Activated T-helper 1 cell treated with anti-CD3 and anti-CD28 coated beads, Interleukin-12 subunit alpha, Interleukin-12 subunit beta, Interleukin-2, Interleukin-4 antibody, amounts not matched to agents 30 ng/mL and 10 ng/mL and 1 ng/mL, durations not matched to agents 14 hours and 24 hours and 36 hours (primary cell): ENCODE measurements at places on chromosomes 12 and 14. TPM values are rescaled to one million over a fixed set of nuclear protein-coding genes. Genes with fewer than 3 reads are reported as not detected.

DNA sequence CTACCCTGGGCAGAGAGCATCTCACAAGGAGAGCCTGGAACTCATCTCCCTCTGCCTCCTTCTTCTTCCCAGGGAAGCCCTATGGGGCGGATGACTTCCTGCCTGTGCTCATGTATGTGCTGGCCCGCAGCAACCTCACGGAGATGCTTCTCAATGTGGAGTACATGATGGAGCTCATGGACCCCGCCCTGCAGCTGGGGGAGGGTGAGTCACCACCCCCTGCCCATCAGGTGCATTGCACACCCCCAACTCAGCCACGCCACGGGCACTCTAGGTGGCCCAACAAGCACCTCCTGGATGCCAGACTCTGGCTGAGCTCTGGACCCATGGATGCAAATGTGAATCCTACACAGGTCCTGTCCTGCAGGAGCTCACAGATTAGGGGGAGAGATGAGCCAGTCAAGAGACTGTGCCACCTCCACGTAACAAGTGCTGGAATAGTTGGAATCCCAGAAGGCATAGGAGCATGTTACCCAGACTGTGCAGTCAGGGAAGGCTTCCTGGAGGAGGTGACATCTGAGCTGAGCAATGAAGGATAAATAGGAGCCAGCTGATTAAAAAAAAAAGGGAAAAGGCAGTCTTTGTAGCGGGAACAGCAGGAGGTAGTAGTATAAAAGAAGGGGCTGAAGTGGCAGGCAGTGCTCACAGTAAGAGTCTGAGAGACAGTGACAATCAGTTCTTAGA, 71.9 kb downstream of the LGMN start:
- no peak for DNase-seq

GRCh38 chr12:63945777-63946176, 101.3 kb downstream of the SRGAP1 start:
- DNase-seq, result no peak

DNA sequence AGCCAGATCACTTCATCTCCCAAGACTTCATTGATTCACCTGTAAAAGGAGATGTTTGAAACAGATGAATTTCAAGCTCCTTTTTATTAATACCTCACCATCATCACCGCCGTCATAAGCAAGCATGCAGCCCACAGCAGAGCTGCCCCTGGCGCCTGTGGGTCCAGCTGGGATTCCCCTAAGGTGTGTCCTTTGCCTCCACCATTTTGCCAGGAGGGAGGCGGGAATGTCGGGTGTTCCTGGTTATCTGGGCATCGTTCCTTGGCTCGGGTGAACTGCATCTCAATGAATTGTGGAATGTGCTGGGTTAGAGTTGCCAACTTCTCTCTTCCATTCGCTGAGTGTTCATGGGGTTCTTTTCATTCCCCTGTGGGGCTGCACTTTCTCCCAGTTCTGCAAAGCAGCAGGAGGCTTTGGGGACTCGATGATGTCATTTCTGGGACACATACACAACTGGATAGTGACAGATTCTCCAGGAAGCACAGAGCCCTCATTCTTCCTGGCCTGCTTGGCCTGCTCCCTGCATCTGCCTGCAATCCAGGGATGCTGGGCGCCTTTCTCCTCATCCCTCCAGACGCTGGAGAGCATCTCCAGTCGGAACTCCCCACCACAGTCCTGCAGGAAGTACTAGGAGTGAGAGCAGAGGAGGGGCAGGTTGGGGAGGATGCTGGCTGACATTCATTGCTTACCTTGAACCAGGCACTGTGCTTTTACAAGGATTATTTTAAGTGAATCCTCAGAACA, 10.1 kb downstream of the CCND2 start:
- DNase-seq, result no peak

- DNase-seq, result no peak
These were observed 328.1 kb downstream of the BTG1 start for GRCh38 chr12:91817517-91817916.

Gene MYO1A
- 1.1 and 2.6 TPM in 2 replicates for total RNA-seq

DNA sequence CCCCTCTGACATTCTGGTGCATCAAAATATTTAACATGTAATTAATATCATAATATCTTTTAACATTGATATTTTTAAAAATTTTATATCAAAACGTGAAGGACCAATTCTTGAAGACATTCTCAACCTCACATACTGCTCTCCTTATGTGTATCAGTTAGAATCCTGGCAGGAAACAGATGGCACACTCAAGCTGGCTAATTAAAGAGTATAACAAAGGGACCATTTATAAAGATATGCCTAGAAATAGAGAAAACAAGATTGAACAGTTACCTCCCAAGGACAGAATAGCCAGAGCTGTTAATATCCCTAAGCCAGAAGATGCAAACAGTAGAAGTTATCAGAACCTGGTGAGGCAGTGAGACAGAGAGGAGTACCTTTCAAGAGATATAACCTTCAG, 368.7 kb downstream of the NELL2 start:
- no peak for DNase-seq

DNA sequence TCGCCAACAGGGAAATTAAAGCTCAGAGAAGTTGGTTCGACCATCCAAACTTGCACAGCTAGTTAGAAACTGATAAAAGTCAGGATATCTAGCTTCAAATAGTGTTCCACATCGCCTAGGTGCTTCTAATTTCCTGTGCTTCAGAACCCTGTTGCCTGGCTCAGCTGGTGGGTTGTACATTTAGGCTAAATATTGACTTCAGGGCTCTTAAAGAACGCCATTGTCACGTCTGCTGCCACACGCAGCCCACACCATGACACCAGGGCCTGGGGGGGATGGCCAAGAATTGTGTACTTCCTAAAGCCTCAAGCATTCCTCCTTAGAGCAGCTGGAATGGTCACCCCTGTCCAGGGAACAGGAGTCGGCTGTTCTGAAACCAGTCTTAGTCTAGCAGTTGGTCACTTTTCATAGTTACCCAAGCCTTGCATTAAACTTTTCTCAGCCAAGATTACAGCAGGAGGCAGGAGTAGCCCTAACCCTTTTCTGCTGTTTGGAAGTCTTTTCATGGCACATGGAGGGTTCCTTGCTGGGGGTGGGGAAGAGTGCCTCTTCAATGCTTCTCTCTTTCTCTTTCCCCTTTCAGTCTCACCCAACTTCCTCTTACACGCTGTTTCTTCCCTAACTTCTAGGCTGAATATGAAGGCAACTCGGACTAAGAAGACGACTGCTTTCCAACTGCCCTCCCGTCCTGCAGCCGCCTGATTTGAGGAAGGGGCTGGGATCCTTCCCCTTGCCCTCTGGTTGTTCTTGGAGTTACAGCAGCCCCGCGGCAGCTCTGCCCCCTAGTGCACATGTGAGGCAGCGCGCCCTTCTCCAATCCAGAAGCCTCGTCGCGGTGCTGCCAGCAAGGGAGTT, 17.1 kb downstream of the FOS start:
- DNase-seq, result peak; percentile 71

DNA sequence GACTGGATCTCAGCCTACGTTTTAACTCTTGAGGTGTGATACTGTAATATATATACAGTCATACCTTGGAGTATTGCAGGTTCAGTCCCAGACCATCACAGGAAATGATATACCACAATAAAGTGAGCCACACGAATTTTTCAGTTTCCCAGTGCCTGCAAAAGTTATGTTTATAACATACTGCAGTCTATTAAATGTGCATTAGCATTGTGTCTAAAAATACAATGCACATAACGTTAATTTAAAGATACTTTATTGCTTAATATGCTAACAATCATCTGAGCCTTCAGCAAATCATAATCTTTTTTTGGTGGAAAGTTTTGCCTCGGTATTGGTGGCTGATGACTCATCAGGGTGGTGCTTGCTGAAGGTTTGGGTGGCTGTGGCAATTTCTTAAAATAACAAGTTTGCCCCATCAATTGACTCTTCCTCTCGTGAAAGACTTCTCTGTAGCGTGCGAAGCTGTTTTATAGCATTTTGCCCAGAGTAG, 18.9 kb downstream of the PYROXD1 start:
- DNase-seq, result peak; percentile 54

- no peak for DNase-seq
These were observed 734.2 kb downstream of the MED13L start for GRCh38 chr12:115543269-115543668.

GRCh38 chr12:67966560-67966959, 22.7 kb upstream of the IFNG-AS1 start:
- no peak for DNase-seq

Gene RIPK3
- total RNA-seq, result 14.3 and 14.5 TPM in 2 replicates

GRCh38 chr14:104651876-104652260, 37.5 kb upstream of the INF2 start:
- no peak for DNase-seq

Gene PIANP
- total RNA-seq, result 0.07 and 0.08 TPM in 2 replicates

DNA sequence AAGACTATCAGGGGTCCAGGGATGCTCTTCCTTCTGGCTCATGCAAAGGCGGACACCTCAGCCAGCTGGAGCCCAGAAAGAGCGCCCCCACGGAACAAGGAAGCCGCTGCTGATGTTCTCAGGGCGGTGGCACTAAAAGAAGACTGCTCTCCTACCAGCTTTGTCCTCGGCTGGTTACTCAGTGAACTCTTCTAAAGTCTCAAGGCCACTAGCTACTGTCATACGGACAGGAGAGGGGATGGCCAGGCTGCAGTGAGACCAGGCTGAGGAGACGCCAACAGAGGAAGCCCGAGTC, 59.6 kb downstream of the CCDC88C start:
- DNase-seq, result no peak

DNA sequence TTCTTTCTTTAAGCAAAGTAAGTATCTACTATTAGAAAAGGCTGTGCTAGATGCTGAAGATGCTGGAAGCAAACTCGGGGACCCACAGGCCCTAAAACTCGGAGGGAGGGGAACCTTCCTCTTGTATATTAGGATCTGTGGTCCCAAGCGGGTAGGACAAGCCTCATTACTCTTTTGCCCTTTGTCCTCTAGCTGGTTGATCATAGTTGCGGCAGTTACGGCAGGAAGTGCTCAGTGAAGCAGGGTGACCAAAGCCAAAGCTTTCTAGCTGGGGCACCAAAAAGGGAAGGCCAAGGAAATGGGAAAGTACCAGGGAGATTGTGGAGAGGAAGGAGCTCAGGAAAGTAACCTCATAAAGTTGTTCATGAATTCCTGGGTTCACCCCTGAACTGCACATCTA, 76.3 kb downstream of the SCFD1 start:
- no peak for DNase-seq

- DNase-seq, result no peak
These were observed 19.4 kb upstream of the PARP11 start for GRCh38 chr12:3892631-3893030.

Gene CLEC1A
- not detected in 2 replicates for total RNA-seq

GRCh38 chr12:66638666-66639065, 40.2 kb downstream of the GRIP1 start:
- no peak for DNase-seq

DNA sequence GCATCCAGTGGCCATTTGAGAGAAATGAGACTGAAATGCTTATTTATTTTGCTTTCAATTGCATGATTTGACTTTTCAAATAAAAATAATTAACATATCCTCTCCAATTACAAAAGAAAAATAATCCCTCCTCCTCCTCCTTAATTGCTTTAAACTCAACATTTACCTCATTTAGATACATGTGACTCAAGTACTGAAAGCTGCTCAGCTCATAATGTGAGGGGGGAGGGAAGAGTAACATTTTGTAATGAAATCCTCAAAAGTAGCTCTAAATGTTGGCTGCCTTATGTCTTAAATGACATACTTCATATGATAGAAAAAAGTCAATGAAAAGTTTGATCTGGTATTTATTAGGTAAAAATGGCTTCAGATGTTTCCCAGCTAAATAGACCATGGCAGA, 29.0 kb downstream of the DACT1 start:
- no peak for DNase-seq

GRCh38 chr12:47732504-47732903, 7.2 kb upstream of the ENDOU start:
- DNase-seq, result no peak

- DNase-seq, result no peak
These were observed 269.4 kb downstream of the RGS6 start for GRCh38 chr14:72201645-72202044.

Gene MYH6
- total RNA-seq, result 0.52 and 0.59 TPM in 2 replicates

GRCh38 chr12:1918884-1919236, 408 bp upstream of the CACNA2D4 start:
- DNase-seq, result no peak

- peak; percentile 13 for DNase-seq
These were observed 73.8 kb downstream of the KIAA0586 start for GRCh38 chr14:58501214-58501816.

DNA sequence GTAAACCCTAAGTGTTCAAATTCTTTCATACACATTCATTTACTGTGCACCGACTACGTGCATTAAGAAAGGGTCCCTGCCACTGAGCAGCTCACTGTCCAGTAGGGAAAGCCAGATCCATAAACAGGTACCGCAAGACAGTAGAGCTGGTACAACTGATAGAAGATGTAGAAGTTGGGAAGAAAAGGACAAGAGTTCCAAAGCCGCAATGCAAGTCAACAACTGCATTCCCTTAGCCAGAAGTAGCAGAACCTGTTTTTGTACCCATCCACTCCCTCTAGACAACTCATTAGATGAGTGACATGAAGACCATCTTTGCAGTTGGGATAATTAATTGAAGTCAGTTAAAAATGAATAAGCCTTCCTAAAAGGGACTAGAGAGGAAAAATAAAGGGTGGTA, 1.3 kb downstream of the SENP1 start:
- no peak for DNase-seq

- DNase-seq, result no peak
These were observed 13.5 kb downstream of the AMN1 start for GRCh38 chr12:31715283-31715825.

GRCh38 chr14:22808388-22809209, 6.6 kb downstream of the SLC7A7 start:
- DNase-seq, result no peak

GRCh38 chr12:47105914-47106674, 26.3 kb upstream of the AMIGO2 start:
- DNase-seq, result no peak

Gene PA2G4
- total RNA-seq, result 404 and 419 TPM in 2 replicates

Gene MMP17
- total RNA-seq, result 0.39 and 0.81 TPM in 2 replicates

GRCh38 chr14:89866458-89866857, 88.1 kb downstream of the EFCAB11 start:
- no peak for DNase-seq

- no peak for DNase-seq
These were observed 493 bp downstream of the HOXC5 start for GRCh38 chr12:54033106-54033979.

Gene IQSEC3
- 0.05 and 0.24 TPM in 2 replicates for total RNA-seq

Gene RBP5
- 0.51 TPM in 1 of 2 replicates, not detected in the other for total RNA-seq

GRCh38 chr12:124913474-124914391, 717 bp downstream of the UBC start:
- peak; percentile 84 for DNase-seq
